ENCODE measurements at places on chromosomes 11 and 22.

- DNase-seq, result no peak
Observed at GRCh38 chr11:103929170-103929903, 107.1 kb upstream of the DDI1 start.

DNA sequence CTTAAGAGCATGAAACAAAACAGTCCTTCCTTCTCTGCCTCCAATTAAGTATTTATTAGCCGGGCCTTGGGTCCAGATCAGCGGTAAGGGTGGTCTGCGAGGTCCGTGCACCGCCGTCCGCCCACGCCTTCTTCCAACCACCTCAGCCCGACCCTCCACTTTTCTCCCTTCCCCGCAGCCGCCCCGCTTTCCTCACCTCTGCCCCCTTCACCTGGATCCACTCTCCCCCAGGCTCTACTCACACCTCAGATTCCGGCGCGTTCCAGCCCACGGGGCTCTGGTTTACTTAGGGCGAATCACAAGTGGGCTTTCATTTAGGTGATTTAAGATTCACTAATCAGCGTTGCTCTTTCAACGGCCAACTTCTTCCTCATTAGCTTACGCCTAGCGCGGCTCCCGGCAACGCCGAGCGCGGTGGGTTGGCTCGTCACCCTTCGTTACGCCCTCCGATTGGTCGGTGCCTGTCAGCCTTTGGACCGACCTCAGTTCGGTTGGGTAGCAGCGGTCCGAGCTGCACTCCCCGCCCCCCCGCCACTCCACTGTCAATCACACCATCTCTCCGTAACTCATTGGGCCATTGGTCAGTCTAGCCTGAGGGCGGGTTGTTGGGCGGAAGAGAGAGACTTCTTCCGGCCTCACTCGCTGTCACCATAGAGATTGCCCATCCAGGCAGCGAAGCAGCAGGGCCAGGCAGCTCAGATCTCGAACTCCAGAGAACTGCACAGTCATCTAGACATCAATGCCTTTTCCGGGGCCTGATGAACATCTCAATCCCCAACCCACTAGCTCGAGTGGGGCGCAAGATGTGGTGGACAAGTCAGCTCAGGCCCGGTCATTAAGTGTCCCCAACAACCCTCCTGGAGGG, at the start of gene TMEM218:
TMEM218 (minus strand) TSS at position 284 of the 865 bp plus-strand sequence. CDS start 9,385 bp downstream, outside the sequence.
- peak; percentile 99 for DNase-seq

GRCh38 chr11:33448461-33449130, 191.4 kb downstream of the HIPK3 start:
- DNase-seq, result no peak

DNA sequence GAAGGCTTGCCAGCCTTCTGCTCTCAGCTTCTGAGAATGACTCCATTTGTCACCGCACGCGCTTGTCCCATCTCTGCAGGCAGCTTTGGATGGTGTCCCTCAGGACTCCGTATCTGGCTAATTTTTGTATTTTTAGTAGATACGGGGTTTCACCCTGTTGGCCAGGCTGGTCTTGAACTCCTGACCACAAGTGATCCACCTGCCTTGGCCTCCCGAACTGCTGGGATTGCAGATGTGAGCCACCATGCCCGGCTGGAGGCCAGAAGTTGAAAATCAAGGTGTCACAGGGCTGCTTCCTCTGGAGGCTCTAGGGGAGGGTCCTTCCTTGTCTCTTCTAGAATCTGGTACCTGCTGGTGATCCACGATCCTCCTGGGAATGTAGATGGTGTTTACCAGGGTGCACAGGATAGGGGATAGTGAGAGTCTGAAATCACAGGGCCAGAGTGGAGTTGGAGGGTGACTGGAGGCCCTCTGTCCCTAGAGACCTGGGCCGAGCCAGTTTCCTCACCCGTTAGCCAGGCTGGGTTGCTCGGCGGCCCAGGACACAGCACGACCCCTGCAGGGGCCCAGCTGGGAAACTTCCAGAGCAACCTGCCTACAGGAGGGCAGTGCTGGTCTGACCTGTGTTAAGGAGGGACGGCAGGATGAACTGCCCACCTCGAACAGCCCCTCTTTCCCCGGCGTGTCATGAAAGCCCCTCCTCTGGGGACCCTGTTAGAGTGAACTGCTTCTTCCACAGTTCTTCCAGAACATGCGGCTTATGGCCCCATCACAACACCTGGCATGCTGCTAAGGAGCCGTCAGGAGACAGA, 48.9 kb upstream of the SHANK2 start:
- no peak for DNase-seq

DNA sequence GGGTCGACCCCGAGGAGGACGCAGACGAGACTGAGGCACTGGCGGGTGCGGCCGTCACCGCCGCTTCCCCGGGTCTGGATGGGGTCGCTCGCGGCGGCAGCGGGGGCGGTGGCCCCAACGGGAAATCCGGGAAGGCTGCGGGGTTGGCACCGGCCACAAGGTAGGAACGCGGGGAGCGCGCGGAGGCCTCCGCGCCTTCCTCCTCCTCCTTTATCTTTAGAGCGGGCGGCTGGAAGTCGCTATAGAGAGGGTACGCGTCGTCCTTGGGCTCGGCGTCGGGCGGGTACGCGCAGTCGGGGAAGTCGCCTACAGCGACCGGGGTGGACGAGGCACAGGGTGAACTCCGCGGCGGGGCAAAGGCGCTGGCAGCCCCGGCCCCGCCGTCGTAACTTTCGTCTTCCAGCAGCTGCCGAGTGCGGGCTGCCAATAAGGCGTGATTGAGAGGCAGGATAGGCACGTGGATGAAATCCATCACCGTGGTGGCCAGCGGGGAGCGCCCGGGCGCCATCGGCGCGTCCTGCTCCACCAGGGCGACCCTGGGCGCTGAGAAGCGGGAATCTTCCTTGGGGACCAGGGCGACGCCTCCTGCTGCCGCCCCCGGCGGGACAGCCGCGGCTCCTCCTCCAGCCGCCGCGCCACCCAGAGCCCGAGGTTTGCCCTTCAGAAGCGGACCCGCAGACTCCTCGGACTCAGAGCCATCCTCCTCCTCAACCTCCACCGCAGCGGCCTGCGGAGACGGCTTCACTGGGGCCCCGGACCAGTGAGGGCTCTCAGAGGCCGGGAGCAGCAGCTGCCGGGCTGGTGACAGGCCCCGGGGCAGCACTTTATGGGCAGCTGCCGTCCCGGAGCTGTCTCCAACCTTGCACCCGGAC, 1.7 kb downstream of the PGR start:
- no peak for DNase-seq

DNA sequence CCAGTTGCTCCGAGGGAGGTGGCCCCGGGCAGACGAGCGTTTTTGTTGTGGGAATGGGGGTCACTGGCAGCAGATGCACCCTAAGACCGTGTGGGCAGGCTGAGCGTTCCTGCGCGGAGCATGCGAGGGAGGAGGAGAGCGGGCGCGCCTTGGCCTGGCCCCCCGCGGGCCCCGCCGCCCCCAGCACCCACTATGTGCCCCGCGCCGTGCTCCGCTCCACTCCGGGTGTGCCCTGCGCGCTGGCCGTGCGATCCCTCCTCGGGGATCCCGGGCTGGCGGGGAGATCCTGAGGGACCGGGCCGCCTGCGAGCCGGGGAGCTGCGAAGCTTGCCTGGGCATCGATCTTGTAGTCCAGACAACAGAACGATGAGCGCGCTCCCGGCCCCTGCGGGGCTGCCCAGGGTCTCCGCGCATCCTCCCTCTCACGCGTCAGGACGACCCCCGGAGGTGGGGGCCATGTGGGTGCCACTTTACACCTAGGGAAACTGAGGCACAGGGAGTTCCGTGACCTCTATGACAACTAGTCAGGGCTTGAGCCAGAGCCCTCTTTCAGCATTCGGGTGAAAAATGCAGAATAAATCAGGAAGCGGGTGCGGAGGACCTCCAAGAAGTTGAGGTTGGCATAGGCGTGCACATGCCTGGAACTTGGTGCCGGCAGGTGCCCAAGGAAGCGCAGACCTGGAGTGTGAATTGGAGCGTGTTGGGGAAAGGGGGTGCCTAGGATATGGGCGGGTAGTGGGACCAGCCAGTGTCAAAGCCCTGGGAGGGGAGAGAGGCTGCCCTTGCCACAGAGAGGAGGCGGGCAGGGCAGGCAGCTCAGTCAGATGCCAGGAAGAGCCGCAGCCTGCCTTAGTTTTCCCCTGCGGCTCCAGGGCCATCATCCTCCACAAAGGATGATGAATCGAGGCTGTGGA, 1.3 kb upstream of the KMT5B start:
- no peak for DNase-seq

- DNase-seq, result peak; percentile 86
Observed at GRCh38 chr22:46649141-46650077, 29.2 kb downstream of the GRAMD4 start.

- no peak for DNase-seq
Observed at GRCh38 chr11:131512228-131512627, 141.8 kb downstream of the NTM start.

All from cardiac fibroblast (primary cell).